ENCODE measurements at places on chromosomes 5 and 9.

DNA sequence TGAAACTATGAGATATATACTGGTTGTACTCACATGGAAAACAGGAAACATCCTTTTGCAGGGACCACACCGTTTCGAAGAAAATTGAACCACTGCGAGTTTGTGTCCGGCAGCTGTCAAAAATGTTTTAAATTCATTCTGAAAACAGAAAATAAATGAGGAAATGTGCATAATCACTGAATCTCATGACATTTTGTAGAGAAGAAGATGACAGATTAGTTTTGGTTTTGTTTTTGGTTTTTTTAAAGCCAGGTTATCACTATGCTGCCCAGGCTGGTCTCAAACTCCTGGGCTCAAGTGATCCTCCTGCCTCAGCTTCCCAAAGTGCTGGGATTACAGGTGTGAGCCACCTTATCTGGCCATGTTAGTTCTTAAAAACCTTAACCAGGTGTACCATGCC is 3.5 kb downstream of the TXNDC8 start:
- DNase-seq = no peak

DNA sequence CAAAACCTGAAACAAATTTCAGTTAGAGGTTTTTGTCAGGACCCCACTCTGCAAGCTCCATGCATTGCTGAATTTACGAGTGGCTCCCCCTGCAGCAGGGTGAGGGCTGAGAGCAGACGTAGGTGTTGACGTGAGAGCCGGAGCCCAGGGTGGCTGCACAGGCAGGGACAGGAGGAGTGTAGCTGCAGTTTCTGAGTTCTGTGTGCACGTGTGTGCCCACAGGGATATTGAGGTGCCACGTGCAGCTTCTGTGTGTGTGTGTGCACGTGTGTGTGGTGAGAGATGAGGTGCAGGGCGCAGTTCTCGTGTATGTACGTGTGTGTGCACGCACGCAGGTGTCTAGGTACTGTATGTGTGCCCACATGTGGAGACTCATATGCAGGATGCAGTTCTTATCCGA is 14.6 kb downstream of the PLEKHG4B start:
- no peak for DNase-seq

DNA sequence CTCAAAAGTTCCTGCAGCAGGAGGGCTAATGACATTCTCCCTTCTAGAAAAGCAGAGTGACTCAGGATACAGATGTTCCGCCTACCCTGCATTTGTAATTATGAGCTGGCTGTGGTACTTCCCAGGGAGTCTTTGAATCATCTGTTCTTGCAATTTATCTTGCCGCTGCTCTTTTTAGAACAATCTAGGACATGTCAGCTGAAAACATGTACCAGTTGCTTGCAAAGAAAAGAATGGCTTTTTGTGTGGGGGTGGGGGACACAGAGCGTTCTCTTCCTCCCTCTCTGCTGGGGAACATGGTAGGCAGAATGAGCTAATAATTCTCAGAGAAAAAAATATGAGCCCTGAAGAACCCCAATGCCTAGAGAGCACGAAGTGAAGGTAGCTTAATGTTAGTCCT is 51.7 kb upstream of the TUT7 start:
- DNase-seq = peak; percentile 88

GRCh38 chr5:115735108-115735998 is 81.1 kb downstream of the CDO1 start:
- DNase-seq = no peak

GRCh38 chr9:131530546-131530919 is 530 bp downstream of the UCK1 start:
- peak; percentile 61 for DNase-seq

- DNase-seq = no peak
Observed at GRCh38 chr5:67511911-67512310, 315.3 kb upstream of the CD180 start.

GRCh38 chr9:108322326-108323098 is 533.3 kb downstream of the ACTL7B start:
- DNase-seq = no peak

DNA sequence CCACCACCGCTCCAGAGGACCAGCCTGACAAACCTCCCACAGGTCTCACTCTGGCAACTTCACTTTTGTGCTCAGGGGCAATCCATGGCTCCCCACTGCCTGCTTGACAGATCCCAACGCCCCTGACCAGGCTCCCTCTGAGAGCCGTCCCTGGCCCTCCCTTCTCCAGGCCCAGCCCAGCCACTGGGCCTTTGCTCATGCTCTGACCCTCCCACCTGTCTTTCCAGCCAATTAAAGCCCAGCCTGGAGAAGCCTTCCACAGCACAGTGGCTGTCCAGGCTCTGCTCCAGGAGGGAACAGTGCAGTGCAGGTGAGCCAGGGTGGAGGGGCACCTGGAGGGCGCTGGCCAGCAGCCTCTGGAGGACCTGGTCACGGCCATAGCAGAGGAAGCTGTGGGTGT is 3.3 kb downstream of the ENTPD2 start:
- no peak for DNase-seq

DNA sequence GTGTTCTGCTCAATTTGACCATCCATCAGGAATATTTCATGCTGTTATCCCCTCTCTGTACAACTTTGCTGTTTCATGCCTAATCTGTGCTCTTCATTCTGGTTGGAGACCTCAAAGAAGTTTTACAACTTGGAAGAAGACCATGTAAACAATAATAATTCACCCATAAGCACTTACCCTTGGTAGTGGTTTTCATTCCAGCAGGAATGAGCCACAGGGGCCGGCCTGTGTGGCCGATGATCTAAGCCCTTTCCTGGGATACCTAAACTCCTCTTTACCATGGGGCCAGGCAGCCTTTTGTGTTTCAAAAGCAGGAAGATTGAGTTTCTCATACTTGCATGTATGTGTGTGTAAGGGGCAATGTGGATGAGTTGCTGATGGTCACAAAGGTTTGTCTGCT is 165.0 kb downstream of the FGF1 start:
- DNase-seq = no peak

DNA sequence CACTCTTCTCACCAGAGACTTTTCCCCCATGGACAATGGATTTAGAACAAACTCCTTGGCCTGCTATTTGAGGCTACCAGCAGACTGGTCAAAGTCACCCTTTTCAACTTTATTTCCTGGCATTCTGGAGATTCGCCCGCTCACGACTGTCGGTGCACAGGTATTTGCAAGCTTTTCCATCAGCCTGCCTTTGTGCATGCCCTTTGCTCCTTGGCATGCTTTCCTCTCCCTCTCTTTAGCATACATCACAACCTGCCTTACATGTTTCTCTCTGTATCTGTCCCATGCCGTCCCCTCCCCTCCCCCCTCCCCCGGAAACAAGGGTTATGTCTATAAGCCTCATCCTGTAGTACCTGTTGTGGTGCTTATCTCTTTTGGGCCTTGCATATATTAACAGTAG is 257.1 kb downstream of the AOPEP start:
- DNase-seq = no peak

DNA sequence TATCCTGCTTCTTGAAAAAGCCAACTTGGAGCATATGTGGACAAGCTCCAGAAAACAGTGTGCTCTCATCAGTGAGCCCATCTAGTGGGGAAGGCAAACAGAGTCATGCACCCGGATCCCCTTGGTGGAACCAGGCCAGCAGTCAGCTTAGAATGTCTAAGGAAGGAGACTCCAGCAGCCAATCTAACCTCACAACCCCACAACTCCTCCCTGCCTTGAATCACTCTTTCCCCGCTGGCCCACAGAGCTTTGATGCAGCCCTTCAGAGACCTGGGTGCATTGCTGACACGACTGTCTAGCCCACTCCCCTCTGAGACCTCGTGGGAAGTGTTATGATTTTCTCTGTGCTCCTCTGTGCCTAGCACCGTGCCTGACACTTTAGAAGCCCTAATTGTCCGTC is 623.7 kb downstream of the BNC2 start:
- DNase-seq = no peak

DNA sequence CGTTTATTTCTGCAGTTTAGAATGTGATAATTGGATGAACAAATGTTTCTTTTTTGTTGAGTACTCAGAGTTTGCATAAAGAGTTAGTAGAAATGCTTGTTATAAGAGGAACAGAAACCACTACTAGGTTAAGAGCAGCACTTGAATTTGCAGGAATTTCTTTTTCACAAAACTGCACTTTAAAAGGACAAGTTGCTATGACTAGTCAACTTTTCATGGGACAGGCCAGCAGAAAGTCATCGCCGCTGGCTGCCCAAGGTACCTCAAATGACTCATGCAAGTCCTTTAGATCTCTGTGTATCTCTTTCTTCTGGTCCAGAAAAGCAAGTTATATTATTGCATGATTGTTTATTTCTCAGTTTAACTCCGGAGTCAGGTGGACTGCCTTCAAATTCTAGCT is 97.3 kb upstream of the HMHB1 start:
- DNase-seq = no peak

DNA sequence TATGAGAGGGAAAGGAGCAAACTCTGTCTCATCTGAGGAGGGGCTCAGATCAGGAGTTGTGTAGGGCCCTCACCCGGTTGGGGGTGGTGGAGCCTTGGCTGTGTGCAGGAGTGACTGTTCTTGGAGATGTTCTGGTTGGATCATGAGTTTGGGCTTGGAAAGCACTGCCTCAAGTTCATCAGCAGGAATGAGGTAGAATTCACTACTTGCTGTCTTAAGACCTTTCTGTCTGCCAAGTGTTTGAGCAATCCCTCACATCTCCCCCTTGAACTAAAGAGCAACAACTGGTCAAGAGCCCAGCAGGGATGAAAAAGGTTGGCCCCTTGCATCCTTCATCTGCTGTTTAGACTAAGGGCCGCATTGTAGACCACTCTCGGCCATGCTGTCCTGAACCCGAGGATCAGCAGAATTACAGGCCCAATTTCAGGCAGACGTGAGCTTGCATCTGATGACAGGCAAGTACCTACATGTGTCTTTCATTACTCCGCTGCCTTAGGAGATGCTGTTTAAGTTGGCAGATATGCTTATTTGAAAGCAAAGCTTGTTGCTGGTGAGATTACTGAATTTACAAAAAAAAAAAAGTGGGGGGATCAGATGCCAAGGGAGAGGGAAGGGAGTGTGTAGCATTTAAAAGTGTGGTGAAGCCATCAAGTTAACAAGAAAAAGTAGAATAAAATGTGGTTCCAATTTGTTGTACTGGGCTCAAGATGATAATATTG is 36.4 kb downstream of the PIK3R1 start:
- DNase-seq = peak; percentile 91

- DNase-seq = no peak
Observed at GRCh38 chr5:38469707-38470267, 86.7 kb downstream of the LIFR start.

- no peak for DNase-seq
Observed at GRCh38 chr5:4893063-4893744, 246.9 kb upstream of the ADAMTS16 start.

GRCh38 chr5:123350742-123351141 is 72.5 kb downstream of the CEP120 start:
- DNase-seq = peak; percentile 18

GRCh38 chr5:73199671-73200070 is 26.7 kb downstream of the TMEM174 start:
- peak; percentile 93 for DNase-seq

DNA sequence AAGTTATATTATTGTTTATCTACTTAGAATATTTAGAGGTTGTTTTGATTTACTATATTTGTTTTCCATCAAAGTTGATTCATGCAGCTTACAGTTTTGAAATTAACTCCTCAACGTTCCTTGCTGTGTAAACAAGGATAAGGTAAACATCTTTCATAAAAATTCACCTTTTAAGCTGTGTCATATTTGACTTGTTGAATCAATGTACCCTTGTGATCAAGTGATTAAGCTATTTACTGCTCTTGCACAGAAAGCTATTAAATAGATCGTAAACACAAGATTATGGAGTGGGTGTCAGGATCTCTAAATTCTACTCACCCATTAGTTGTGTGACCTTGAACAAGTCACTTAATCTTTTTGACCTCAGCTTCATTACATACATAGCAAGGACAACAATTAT is 2054.0 kb upstream of the NUDT12 start:
- no peak for DNase-seq

DNA sequence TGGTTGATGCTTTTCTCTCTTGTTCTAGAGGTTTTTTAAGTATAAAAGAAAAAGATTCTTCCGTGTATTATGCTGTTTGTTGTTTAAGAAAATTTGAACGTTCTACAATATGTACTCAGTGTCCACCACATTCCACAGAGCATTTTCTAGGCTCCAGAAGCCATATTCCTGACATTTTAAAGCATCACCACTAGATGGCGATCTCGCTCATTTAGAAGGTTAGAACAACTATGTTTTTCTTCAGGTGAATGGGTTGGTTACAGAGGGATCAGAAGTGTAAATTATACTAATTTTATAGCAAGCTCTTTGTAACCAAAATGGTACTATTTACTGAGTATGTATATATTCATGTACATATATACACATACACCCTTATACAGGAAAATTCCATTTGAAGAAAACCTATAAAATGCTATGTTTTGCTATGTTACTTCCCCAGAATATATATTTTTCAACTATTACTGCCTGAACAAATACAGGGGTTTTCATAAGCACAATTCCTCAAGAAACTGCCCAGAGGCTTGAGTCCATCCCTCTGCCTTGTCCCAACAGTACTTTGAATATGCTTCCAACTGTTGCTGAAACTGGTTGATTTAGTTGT is 284.3 kb downstream of the CCDC171 start:
- peak; percentile 87 for DNase-seq

DNA sequence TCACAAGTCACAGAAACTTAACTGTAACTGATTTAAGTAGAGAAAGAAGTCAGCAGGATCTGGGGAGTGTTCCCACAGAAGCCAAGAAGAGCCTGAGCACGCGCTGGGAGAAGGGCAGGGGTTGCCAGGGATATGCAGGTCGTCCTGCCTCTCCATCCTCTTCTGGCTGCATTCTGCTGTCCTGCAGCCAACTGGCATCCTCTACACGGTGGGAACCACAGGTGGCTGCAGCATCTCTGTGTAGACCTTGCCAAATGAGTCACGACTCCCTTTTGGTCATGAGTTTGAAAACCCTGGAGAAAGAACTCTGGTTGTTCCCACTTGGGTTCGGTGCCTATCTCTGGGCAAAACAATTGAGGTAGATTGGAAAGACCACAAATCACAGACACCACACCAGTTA is 38.4 kb upstream of the PCA3 start:
- no peak for DNase-seq

DNA sequence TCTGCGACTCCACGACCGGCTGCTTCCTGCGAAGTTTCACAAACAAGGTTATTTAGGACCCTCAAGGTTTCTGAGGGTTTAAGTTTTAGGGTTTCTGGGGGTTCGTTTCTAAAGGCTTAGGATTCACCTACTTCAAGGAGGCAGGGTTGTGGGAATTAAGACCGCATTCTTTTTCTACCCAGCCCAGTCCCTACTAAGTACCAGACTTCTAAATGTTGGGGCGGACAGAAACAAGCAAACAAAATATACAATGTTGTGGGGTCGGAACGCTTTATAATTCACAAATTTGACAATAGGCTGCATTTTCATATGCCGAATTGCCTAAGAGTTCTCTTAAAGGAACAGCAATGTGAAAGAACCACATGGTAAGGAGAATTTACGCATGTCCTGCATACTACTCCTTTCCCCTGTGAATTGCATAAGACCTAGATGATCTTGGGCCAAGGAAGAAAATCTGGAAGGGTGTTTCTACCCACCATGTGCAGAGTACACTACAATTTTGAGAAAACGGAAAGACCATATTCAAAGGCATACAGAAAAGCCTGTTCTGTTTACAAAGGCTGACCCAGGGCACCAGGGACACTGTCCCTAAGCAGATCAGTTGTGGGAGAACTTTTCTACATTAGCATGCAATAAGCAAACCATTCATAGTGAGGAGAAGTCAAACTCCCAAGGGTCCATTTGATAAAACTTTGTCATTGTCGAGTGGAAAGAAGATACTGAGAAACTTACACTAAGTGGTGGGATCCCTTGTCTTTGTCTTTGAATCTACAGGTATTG is 457.3 kb downstream of the RAB3C start:
- no peak for DNase-seq

GRCh38 chr5:168174376-168174775 is 117.1 kb upstream of the WWC1 start:
- DNase-seq = no peak

Data from adipocyte (in vitro differentiated cells).